ENCODE measurements at places on chromosomes 5 and 9. TPM values are rescaled to one million over a fixed set of nuclear protein-coding genes. Genes with fewer than 3 reads are reported as not detected.

The OTP gene
- not detected for total RNA-seq

The LRRC70 gene
- total RNA-seq, result 1.2 TPM

The NDUFA8 gene
- 23.5 TPM for total RNA-seq

The STPG3 gene
- total RNA-seq, result not detected

The OR13C9 gene
- total RNA-seq, result not detected

The PCDHA12 gene
- total RNA-seq, result 0.09 TPM

The LCP2 gene
- total RNA-seq, result not detected

The TMEM171 gene
- total RNA-seq, result 0.90 TPM

The C9 gene
- total RNA-seq, result not detected

The SLIT3 gene
- 52.5 TPM for total RNA-seq

The DOCK8 gene
- 0.18 TPM for total RNA-seq

The LIFR gene
- 38.6 TPM for total RNA-seq

The TSLP gene
- total RNA-seq, result 20.8 TPM

The ZNF300 gene
- 8.1 TPM for total RNA-seq

The CFAP157 gene
- total RNA-seq, result 0.09 TPM

The PCDHA11 gene
- 0.08 TPM for total RNA-seq

The PIP5K1B gene
- not detected for total RNA-seq

The CER1 gene
- not detected for total RNA-seq

The SNCAIP gene
- 0.57 TPM for total RNA-seq

The DMRT2 gene
- total RNA-seq, result not detected

The LRRC19 gene
- not detected for total RNA-seq

The SPATA31A3 gene
- not detected for total RNA-seq

The DDX31 gene
- total RNA-seq, result 4.5 TPM

The GFI1B gene
- not detected for total RNA-seq

The ZCCHC10 gene
- 7.8 TPM for total RNA-seq

The SV2C gene
- total RNA-seq, result 0.08 TPM

The IGIP gene
- 13.7 TPM for total RNA-seq

The LIX1 gene
- not detected for total RNA-seq

The PCA3 gene
- not detected for total RNA-seq

The C1QTNF3 gene
- 1.9 TPM for total RNA-seq

Measured in fibroblast of the aortic adventitia (primary cell).